ENCODE measurements at places on chromosomes 11 and 22.

GRCh38 chr11:46381048-46381818, at the start of gene MDK:
TSS of gene MDK (plus strand) at chr11:46381669. CDS start at chr11:46382058, 389 bp downstream.
- no peak for DNase-seq

DNA sequence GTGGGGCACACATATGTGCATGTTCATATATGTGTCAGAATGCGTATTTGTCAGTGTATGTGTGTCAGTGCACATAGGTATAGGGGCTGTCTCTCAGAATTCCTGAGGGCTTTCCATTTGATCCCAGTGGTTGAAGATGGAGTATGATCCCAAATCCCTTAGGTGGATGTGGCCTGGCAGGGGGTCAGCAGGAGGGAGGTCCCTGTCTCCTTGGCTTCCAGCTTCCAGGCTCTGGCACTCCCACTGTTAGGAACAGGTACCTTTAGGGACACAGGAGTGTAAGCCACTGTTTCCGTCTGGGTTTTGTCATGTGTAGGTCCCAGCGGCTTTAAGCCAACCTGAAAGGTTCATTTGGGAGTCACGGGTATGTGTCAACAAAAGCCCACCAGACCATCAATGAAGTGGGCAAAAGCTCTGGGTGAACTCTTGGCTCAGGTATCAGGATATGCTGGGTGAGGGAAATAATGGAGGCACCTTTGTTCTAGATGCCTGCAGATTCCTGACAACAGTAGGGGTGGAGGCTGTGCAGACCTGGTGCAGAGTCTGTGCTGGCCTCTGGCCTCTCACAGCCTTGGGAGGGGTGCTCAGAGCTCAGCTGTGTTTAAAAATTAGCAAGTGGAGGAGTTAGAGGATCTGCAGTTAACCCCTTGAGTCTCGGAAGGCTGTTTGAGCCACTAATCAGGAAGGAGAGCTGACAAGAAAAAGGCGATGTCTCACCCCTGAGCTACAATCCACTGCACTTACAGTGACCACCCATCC, 9.0 kb downstream of the KCNQ1OT1 start:
- no peak for DNase-seq

- peak; percentile 67 for DNase-seq
Observed at GRCh38 chr11:2929531-2929949, 320 bp upstream of the PHLDA2 start.

- no peak for DNase-seq
Observed at GRCh38 chr11:6110011-6110410, 2.5 kb downstream of the OR56B4 start.

DNA sequence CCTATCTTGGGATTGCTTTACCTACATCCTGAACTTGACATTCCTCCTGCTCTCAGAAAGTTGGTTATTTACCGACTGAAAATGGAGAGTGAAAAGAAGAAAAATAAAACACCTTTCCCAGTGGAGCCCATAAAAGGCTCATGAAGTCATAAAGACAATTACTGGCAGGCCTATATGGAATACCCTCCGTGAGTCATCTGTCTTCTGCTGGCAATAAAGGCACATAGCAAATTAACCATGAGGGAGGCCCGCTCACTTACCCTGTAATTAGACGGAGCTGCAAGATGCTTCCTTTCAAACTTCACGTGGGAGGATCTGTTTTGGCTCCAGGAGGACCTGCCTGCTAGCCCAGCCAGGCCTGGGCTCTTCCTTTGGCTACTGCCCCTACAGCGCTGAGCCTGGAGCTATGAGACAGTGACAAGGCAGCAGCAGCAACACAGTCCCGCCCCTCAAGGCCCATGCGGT, 540.4 kb downstream of the BUD13 start:
- DNase-seq = peak; percentile 7

DNA sequence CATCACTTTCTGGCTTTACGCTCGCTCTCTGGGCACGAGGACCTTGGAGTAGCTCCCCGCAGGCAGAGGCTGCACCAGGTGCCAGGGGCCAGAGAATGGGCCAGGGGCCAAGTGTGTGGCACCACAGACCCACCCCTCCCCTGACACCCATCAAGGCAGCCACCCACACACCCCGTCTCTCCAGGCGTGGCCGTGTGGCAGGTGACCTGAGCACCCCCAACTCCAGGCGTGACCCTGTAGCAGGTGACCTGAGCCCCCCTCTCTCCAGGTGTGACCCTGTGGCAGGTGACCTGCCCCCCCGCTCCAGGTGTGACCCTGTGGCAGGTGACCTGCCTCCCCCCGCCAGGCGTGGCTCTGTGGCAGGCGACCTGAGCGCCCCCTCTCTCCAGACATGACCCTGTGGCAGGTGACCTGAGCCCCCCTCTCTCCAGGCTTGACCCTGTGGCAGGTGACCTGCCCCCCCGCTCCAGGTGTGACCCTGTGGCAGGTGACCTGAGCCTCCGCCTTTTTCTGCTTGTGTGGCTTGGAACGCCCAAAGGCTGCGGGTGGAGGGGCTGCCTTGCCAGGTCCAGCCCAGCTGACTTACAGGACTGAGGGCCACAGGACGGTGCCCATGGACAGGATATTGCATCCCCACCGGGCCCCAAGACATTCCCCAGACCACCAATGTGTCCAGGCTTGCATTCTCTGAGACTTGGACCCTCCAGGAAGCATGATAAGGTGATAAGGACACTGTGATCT, 667.2 kb downstream of the BRD1 start:
- DNase-seq = no peak

- DNase-seq = no peak
Observed at GRCh38 chr11:96543177-96543576, 153.4 kb downstream of the JRKL start.

DNA sequence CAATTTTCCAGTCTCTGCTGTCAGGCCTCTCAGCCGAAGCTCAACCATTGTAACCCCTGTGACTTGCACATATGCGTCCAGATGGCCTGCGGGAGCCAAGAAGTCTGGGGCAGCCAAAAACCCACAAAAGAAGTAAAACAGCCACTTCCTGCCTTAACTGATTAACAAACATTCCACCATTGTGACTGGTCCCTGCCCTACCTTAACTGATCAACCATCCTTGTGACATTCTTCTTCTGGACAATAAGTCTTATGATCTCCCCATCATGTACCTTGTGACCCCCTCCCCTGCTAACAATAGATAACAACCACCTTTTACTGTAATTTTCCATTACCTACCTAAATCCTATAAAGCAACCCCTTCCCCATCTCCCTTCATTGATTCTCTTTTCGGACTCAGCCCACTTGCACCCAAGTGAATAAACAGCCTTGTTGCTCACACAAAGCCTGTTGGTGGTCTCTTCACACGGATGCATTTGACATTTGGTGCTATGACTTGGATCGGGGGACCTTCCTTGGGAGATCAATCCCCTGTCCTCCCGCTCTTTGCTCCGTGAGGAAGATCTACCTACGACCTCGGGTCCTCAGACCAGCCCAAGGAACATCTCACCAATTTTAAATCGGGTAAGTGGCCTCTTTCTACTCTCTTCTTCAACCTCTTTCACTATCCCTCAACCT, 1.3 kb upstream of the NDUFC2 start:
- peak; percentile 36 for DNase-seq

GRCh38 chr11:121563900-121564822, 111.4 kb upstream of the SORL1-AS1 start:
- no peak for DNase-seq

- peak; percentile 62 for DNase-seq
Observed at GRCh38 chr11:72238040-72238450, 5.9 kb downstream of the PHOX2A start.

DNA sequence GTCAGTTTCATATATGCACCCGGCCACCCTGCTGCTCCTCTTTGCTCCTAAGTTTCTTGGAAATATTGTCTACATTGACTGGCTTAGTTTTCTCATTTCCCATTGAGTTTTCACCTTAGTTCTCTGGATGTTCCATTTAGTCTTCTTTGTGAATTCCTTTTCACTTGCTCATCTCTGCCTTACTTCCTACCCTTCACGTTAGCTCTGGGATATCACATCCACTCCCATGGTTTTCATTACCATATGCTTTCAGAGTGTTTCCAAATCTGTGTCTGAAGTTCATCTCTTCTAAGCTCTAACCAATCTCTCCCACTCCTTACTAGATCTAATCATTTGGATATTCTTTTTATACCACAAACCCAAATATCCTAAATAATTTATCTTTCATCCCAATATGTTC, 226.4 kb downstream of the FAM76B start:
- DNase-seq = peak; percentile 60

GRCh38 chr11:70296681-70297080, 26.2 kb downstream of the PPFIA1 start:
- DNase-seq = peak; percentile 33

- peak; percentile 49 for DNase-seq
Observed at GRCh38 chr22:34880662-34881061, 185.3 kb upstream of the ISX start.

DNA sequence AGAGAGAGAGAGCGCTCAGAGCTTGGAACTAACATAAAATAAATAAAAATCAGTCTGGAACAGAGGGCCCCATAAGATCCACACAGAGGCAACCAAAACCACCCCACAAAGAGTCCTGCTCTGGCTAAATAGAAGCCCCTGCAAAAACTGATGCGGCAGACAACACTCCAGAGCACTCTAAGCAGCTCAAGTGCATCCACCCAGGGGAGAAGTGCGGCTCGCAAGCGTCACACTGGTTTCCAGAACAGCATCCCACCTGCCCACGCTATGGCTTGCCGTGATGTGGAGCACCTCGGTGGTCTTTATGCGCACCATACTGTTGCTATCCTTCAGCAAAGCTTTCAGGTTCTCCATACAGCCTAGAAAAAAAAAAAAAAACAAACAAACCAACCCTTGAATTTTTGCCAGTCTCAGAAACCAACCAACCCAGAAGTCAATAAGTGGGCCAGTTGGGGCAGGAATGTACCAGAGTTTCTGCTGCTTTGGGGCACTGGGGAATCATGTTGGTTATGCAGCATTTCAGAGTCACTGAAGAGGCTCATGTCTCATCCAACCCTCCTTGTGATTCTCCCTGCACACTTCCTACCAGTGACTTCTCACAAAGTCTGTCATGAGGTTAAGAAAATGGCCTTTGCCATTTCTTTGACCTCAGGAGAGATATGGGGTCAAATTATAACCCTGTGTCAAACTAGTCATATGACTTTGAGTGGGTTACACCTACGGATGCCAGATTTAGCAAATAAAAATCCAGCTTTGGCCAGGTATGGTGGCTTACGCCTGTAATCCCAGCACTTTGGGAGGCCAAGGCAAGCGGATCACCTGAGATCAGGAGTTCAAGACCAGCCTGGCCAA, 3.0 kb downstream of the RSPH14 start:
- no peak for DNase-seq

DNA sequence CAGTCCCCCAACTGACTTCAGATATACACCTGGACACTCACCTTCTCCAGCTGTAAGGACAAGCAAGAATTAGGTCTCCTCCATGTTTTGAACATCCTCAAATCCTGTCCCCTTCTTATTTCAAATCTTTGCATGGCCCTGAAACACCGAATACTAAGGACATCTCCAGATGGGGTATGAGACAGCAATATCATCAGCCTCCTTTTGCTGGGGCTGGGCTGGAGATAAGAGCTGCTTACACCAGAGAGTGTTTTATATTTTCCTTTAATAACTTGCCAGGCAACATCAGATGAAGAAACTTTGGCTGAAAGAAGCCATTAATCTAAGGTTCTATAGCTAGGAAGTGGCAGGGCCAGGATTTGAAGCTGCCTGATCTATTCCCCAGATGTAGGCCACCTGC, 21.6 kb downstream of the TUG1 start:
- no peak for DNase-seq

GRCh38 chr11:2660357-2660939, 39.3 kb downstream of the KCNQ1OT1 start:
- no peak for DNase-seq

DNA sequence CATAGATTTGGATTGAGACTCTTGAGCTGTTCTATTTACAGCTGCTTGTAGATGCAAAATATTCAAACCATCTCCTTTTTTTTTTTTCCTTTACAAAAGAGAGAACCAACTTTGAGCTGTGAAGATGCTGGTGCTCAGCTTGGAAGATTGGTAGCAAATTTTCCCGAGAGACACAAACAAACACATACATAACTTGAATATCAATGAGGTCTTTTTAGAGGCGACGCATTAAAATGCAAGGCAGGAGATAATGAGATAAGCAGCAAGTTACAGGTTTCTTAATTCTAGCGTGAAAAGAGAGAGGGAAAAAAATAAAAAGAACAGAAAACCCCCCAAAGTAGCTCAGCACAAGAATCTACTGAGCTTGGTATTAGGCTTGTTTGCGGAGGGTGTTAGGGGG, 247.0 kb upstream of the SORL1-AS1 start:
- no peak for DNase-seq

DNA sequence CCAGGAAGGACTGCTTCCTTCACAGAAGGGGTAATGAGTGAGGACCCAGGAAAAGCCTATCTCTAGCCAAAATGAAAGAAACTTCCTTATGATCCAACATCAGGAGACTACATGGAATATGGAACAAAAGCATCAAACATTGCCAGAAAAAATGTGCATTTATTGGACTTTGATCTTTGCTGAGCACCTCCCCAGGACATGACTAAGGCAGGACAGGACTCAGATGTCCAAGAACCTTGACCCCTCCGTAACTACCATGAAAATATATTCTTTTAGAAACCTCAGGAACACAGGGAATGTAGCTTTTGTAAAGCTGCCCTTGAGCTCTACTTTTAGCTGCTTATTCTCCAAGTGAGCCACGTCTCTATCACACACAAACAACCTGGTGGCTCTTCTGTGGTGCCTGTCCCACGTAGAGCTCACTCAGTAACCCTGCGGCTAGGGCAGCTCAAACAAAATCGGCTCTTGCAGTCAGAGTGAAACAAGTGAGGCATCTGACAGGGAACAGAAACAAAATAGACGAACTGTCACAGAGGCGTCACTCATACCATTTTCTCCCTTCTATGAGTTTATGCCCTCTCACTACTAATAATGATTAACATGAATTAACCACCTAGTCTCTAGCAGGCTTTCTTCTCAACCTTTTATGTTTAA, 471.5 kb upstream of the API5 start:
- no peak for DNase-seq

- no peak for DNase-seq
Observed at GRCh38 chr22:18070556-18071306, 7.1 kb upstream of the PEX26 start.

DNA sequence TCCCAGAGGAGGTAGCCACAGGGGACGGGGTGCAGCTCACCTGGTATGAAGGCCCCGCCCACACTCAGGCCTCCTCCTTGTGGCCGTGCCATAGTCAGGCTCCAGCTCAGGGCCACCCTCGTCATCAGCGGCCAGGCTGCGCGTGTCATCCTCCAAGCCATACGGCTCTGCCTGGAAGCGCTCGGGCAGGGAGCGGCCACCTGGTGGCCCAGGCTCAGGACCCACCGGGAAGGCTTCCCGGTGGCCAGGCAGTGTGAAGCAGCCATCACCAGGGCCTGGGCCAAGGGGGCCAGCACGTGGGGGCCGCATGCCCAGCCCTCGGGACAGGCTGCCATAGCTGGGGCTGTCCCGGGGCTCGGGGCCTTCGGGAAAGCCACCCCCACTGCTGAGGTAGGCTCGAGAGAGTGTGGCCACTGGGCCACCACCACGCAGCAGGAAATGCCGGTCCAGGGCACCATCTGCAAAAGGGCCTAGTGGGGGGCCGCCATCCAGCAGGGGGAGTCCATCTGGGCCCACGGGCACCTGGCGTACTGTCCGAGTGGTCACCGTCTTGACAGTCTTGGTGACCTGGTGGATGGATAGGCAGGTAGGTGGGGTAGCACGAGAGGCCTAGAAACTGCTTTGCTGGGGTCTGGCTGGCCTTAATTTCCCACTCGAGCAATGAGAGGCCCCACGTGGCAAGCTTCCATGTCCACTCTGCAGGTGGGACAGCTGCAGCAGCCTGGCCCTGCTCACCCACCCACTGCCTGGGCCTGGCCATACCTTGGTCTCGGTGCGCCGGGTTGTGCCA, 35.3 kb downstream of the ARVCF start:
- DNase-seq = no peak

GRCh38 chr11:36308577-36308976, 12.5 kb downstream of the PRR5L start:
- no peak for DNase-seq
